ENCODE measurements at places on chromosomes 5 and 9. TPM values are rescaled to one million over a fixed set of nuclear protein-coding genes. Genes with fewer than 3 reads are reported as not detected.

Gene PDZD2
- total RNA-seq: 10.4 TPM

Gene RGS7BP
- total RNA-seq: not detected

Gene FIBCD1
- not detected for total RNA-seq

Gene TMEM174
- not detected for total RNA-seq

Gene FOXI1
- total RNA-seq: not detected
